K562 (cell line): ENCODE measurements at places on chromosomes 11 and 22. TPM values are rescaled to one million over a fixed set of nuclear protein-coding genes. Genes with fewer than 3 reads are reported as not detected.

Gene CRYBB3
- not detected in 2 replicates for total RNA-seq

Gene MUC6
- total RNA-seq, result 0.16 TPM in 1 of 2 replicates, not detected in the other

Gene NOX4
- not detected in 2 replicates for total RNA-seq

Gene SYT9
- not detected in 2 replicates for total RNA-seq

Gene PIWIL4
- total RNA-seq, result 10.2 and 10.5 TPM in 2 replicates
